ENCODE measurements at places on chromosomes 4 and X.

DNA sequence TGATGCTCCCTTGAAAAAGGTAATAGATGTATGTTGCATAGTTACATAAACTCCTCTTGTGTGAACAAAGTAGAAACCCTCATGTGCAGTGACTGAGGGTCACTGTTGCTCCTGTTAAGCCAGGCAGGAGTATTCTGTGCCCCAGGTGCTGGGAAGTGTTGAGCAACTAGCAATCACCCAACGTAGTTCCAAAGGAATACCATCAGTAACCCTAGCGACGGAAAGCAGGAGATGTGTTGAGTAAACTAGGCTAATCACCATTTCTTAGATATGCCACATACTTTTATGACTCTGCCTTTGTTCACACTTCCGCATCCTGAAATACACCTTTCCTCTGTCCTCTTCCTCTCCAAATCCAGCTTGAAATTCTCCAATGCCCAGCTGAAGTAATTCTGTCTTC, 50.9 kb upstream of the TAB3 start:
- no peak for DNase-seq

DNA sequence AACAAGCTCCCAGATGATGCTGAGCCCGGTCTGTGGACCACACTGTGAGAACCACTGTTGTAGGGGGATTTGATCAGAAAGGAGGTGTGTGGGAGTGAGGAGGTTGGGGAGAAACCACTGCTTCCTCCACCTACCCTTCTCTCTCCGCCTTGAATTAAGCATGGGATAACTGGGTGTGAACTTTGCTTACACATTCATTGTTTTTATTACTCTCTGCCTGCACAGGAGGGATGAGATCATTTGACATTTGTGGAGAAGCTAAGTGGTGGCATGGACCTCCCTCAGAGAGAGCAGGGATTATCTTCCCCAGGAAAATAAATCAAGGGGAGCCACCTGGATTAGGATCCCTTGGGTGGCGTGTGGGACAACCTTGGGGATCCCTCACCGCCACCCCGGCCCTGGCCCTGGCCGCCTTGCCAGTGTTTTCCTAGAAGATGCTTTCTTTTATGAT, 212.1 kb upstream of the ATP6AP2 start:
- DNase-seq, result no peak

- no peak for DNase-seq
Observed at GRCh38 chr4:149857446-149857845, 41.8 kb upstream of the IQCM start.

- no peak for DNase-seq
Observed at GRCh38 chrX:119734897-119735339, 23.5 kb upstream of the SOWAHD start.

GRCh38 chrX:118315529-118315928, 30.4 kb upstream of the WDR44 start:
- DNase-seq, result no peak

GRCh38 chr4:68129793-68130192, at the start of gene TMPRSS11F:
Gene TMPRSS11F, minus strand, starts transcription at chr4:68129869. Its CDS starts 49 bp downstream, at chr4:68129820.
- DNase-seq, result no peak

DNA sequence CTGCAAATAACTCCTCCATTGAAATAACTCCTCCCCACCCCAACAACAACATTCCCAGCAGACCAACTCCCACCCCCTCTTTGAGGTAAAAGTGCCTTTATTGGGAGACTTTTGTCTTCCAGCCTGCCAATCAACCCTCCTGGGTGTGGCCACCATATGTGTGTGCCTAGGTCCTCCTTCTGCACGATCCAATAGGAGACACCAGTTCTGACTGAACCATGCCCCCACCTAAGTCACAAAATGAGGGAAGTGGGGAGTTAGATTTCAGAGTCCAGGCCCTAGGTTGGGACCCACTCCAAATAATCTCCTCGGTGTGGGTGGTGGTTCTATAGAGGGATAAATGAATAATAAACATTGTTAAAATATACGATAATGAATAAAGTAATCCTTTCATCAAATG, 3.0 kb downstream of the PLP2 start:
- no peak for DNase-seq

- DNase-seq, result no peak
Observed at GRCh38 chrX:6015423-6015822, 213.2 kb downstream of the NLGN4X start.

DNA sequence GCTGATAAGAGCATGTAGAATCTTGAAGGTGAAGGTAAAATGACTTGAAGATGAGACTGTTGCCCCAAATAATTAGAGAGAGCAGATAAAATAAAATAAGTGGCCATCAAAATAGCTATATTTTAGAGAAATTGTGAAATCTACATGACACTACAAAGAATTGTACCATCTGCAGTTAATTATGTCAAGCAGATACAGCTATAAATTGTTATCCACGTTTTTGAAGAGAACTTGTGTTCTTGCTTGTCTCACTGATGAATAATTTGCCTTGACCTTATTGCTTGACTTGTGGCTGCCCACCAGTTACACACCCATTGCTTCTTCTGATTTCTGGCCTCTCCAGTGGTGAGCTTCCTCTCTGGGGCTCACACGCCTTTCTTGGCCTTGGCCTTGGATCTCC, 75.8 kb upstream of the TNIP3 start:
- DNase-seq, result no peak

DNA sequence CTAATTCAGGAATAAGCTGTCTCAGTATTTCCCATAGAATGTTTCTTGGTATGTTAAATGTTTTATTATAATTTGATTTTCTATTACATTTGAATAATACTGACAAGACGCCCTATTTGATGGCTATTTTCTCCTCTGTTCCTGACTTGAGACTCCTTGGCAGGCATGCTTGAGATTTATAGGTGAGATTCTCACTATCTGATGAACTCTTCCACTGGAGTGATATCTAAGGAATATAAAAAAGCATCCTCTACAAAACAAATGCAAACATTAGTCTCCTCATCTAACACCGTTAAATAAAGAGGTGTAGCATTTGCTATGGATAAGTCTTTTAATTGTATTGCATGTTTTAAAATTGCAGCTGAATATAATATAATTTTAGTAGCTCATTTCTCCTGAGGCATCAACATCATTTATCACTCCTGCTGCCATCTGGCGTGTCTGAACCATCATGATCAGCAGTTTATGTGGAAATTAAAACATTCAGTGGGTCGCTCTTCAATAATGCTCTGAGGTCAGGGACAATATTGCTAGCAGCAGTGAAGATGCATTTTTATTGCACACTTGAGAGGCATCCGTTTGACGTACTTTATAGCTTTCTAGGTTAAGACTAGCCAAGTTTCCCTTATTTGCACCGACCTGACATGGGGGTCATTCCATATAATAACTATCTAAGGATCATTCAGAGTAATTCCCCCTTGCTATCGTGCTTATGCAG, 210.4 kb upstream of the GALNTL6 start:
- DNase-seq, result no peak

DNA sequence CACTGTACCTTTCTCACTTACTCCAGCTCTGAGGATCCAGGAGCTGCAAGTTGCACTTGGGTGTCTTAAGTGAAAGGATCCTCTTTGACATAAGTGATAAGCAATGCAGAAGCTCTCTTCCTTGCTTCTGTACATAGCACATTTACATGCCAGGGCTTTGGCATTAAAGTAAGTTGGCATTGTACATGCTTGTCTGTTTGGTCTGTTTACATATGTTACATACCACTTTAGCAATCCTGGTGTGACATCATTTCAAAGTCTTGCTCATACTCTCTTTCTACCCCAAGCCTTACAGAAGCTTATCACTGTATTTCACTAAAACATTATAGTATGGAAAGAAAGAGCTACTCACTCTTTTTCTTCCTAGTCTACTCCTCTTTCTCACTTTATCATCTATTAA, 2548.3 kb downstream of the ARAP2 start:
- DNase-seq, result no peak

DNA sequence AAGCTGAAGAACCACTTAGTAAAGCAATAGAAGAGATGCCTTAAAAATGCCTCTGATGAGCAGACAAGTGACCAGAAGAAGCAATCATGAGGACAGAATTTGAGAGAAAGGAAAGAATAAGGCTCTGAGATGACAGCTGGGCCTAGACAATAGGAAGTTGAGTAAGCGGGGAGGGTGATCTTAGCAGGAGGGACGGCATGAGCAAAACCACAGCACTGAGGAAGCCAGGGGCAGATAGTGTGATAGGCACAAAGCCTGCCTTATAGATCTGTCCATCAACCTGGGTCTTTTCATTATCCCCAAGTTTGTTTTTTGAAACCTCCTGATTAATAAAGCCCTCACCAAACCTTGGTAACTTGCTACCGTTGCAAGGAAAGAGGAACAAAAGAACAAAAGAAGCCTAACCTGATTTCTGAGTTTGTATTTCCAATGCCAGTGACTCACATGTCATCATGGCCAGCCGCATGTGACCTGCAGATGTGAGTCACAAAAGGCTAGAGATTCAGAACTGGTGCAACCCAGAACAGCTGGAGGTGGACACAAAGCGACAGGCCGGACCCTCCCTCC, 55.7 kb upstream of the PPARGC1A start:
- DNase-seq, result no peak

- no peak for DNase-seq
Observed at GRCh38 chrX:24963823-24964222, 51.9 kb downstream of the ARX start.

- DNase-seq, result no peak
Observed at GRCh38 chr4:82745173-82745842, 53.3 kb downstream of the SCD5 start.

GRCh38 chr4:173245952-173246351, 77.3 kb downstream of the GALNT7 start:
- DNase-seq, result no peak

DNA sequence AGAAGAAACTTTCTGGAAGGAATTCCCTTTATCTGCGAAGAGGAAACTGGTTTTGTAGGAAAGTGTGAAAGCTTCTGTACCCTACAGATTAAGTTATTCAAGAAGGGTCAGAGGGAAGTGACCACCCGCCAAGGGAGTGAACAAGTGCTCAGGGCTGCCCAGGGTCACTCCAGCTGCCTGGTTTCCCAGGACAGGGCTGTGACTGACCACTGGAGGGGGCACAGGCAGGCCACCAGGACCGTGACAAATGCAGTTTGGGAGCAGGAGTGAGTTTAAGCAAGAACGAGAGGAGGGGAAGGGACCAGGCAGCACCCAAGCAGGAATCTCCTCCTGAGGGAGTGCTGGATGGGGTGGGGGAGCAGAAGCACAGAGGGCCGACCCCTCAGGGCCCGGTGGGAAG, 34.2 kb downstream of the ZFYVE28 start:
- no peak for DNase-seq

DNA sequence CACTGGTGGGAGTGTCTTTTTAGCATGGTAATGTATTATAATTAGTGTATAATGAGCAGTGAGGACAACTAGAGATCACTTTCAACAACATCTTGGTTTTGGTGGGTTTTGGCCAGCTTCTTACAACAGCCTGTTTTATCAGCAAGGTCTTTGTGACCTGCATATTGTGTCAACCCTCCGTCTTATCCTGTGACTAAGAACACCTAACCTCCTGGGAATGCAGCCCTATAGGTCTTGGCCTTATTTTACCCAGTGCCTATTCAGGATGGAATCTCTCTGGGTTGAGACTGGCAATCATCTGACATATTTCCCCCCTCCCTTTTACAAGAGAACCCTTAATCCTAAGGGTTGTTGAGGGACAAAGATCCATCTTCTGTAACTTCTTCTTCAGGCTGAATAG, 21.9 kb upstream of the ADH4 start:
- DNase-seq, result no peak

DNA sequence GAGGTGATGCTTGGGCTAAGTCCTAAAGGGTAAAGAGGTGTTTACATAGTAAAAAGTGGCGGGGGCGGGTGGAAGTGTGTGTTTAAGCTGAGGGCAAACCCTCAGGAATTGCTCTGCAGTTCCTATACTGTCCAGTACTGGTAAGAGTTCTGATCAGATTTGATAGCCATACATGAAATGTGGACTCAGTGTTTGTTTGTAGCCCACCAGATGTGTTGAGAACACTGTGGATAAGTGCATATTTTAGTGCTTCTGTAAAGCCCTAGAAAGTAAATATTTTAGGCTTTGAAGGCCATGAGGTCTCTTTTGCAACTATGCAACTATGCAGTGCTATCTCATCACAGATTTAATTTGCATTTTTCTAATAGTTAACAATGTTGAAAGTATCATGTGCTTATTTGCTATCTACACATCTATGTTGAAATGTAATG, 80.7 kb upstream of the EOLA2 start:
- DNase-seq, result no peak

DNA sequence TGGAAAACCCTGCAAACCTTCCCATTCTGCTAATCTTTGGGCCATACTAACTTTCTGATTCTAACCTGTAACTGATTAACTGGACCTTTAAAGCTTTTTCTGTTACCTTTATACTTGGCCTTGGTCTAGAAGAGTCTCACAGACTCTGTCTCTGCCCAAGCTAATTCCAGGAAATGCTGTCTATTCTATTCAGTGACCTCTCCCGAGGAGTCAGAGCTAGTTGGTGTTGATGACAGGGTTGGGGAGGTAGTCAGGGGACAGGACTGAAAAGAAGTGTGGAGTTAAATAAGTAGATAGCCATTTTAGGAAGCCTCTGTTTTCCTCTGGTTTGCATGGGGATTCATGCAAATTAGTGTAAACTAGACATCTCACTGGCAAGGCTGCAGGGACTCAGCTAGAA, 429.5 kb downstream of the GRID2 start:
- DNase-seq, result no peak

- DNase-seq, result no peak
Observed at GRCh38 chr4:184261246-184261645, 43.6 kb upstream of the ENPP6 start.

- no peak for DNase-seq
Observed at GRCh38 chr4:96763546-96763945, 923.7 kb downstream of the PDHA2 start.

DNA sequence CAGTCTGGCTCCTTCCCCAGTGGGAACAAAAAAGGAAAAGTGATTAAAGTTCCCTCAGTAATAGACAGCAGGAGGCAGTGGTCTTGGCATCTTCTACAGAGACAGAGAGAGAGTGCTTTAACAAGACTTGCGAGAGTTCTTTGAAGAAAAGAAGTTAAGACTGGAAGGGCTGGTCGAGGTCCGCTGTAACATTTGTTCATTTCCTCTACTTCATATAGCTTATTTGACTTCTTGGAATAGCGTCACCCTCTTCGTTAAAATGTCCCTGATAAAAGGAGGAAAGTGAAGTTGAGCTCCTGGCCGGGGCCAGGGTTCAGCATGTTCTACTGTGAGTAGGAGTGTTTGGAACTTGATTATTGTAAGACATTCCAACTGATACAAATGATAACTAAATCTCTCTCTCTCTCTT, 179.8 kb downstream of the SLIT2 start:
- DNase-seq, result no peak

DNA sequence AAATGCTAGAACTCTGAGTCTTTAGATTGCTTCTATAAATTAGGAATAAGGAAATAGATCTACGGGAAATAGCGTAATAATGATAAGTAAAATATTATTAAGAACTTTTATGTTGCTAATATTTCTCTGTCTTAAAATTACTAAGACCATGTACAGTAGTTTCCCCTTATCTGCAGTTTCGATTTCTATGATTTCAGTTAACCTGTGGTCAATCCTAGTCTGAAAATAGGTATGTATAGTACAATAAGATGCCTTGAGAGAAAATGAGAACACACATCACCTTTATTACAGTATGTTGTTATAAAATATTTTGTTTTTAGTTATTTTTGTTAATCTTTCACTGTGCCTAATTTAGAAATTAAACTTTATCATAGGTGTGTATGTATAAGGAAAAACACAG, 92.6 kb downstream of the CCSER1 start:
- no peak for DNase-seq

GRCh38 chr4:89121387-89122068, 10.2 kb downstream of the TIGD2 start:
- no peak for DNase-seq

GRCh38 chr4:76061421-76061820, 13.1 kb upstream of the ART3 start:
- DNase-seq, result no peak

All from CD4-positive, alpha-beta T cell treated with Interleukin-15 for 4 hours (primary cell).